ENCODE measurements at places on chromosomes 2 and 18.

DNA sequence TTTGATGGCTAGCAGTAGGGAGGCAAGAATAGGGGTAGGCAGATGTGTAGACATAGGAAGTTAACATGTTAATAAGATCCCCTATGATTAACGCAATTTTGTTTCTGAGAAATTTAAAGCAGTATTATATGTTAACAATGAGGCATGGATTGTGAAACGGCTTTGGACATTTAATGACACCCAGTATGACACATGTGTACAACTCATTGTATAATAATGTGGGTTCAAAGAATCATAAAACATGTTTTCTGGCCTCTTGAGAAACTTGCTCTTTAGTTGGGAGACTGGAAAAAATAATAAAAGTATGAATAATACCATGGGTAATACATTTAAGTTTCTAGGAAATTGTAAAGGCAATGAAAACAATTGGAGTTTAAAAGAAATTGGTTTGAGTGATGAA is 332.1 kb upstream of the CDH20 start:
- DNase-seq: no peak

- DNase-seq: no peak
These were observed 27.9 kb downstream of the ITGA4 start for GRCh38 chr2:181484851-181485637.

GRCh38 chr2:207475546-207475945 is 54.2 kb upstream of the CREB1 start:
- no peak for DNase-seq

DNA sequence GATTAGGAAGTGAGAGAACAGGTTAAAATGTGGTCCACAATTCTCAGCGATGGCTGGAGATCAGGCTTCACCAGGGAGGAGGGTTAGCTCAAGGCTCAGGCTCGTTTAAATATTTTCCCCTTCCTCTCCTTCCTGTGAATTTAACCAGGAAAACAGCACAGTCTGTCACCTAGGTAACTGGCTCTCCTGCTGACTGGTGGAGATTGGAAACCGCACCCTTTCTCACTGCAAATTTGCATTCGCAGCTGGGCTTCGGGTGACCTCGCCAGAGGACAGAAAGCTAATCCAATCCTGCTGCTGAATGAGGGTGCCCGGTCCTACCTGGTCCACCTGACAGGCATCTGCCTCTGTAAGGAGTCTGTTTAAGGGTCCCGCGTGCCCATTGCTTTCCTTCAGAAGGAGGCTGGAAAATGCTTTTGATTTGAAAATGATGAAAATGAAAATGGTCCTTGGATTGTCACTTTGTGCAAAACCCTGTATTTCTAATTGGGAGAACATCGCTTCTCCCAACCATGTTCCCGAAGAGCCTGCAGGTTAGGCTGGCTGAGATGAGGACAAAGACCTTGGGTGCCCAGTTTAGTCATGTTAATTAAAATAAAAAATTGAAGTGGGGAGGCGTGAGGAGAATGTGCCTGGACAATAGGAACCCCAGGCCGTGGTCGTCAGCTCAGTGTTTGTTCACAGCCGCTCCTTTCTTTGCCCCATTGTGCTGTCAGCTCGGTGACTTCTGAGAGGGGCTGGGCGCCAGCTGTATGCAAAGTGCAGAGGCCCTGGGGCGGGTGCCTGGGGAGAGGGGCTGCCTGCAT is 43.4 kb upstream of the MTCL1 start:
- DNase-seq: no peak

DNA sequence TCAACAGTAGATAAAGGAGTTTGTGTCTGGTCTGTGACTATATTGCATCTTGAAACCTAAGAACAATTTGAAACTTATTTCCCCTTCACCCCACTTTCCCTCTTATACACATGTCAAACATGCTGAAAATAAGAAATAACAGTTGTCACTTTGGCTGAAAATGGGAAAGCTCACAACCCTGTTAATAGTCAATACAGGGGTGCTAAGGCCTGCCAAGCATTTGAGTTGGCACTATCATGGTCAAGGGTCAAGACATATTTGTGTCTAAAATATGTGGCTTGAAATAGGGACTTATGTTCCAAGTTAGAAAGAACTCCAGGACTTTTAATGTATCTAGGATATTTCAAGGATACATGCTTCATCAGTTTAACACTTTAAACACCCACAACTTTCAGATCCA is 20.6 kb downstream of the PAIP2B start:
- no peak for DNase-seq

DNA sequence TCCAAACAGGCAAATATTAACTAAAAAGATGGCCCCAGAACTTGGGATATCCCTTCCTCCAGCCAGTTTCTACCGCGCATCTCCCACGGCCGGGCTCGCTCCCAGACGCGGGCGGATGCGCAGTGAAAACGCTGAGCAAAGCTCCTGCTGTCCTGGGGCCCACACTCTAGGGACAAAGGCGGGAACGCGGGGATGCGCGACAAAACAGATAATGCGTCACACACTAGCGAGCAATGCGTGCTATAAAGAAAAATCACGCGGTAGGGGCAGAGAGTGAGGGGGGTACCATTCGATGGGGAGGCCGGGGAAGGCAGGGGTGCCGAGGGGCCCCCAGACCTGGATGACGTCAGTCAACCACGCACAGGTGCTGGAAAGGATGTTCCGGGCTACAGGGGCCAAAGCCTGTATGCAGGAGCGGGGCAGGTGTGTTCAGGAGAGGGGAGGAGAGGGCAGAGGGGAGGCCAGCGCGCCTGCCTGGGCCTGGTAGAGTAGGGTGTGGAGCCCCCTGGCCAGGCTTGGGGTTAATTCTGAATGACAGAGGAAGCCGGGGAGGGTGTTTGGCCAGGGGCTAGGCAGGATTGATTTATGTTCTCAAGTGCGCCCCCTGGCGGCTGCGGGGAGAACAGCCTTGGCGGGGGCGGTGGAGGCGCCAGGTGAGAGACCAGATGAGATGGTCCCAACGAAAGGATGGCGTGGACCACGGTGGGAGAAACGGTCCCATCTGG is 14.9 kb upstream of the ITM2C start:
- peak; percentile 52 for DNase-seq

DNA sequence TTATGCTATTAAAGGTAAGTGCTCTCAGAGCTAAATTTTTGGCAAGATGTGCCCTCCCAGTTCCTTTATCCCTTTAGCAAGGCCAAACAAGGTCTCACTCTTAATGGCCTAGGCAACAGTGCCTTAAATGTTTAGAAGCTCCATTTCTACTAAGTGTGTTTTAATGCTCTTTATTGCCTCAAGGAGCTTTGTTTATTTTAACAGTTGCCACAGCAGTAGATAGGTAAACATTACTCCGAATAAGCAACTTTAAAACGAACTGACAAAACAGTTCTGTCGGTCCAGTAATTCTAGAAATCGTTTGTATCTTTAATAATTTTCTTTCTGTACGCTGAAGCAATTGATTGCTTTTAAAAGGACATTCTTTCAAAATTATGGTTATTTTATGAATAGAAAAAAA is 74.5 kb downstream of the PIEZO2 start:
- no peak for DNase-seq

DNA sequence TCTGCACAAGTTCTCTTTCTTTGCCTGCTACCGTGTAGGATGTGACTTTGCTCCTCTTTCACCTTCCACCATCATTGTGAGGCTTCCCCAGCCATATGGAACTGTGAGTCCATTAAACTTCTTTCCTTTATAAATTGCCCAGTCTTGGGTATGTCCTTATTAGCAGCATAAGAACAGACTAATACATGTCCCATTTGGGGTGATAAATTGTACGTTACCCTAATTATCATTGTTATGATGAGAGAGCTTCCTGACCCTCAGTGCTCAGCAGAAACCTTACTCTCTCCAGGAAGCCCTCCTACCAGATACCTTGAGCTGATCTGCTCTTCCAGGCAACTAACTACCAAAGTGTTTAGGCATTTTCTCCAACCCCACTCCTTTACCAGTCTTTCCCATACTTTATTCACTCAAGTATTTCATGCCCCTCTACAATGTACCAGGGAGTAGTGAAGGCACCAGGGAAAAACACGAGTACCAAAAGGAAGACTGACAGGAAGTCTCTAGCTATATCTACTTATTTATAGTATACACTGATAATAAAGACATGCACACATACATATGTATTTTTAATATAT is 196.2 kb downstream of the MYCN start:
- DNase-seq: no peak

GRCh38 chr2:175567435-175568061 is 386.0 kb upstream of the ATP5MC3 start:
- no peak for DNase-seq

DNA sequence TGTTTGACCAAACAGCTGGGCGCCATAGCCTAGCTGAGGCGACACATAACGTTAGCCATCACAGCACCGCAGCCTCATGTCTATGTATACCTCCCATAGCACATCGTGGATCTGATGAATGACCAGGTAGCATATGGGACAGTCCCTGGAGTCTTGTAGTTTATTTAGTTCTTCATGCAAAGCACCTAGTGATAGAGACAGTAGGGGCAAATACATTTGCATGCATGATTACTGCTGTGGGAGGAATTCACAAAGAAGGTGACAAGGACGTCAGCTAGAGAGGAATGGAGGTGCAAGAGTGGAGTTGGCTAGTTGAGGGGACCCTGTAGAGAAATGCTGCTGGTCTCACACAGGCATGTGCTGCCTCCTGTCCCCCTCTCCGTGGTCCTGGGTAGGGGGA is 478.9 kb upstream of the HS6ST1 start:
- no peak for DNase-seq

GRCh38 chr2:144625626-144626025 is 105.7 kb upstream of the ZEB2 start:
- DNase-seq: no peak

DNA sequence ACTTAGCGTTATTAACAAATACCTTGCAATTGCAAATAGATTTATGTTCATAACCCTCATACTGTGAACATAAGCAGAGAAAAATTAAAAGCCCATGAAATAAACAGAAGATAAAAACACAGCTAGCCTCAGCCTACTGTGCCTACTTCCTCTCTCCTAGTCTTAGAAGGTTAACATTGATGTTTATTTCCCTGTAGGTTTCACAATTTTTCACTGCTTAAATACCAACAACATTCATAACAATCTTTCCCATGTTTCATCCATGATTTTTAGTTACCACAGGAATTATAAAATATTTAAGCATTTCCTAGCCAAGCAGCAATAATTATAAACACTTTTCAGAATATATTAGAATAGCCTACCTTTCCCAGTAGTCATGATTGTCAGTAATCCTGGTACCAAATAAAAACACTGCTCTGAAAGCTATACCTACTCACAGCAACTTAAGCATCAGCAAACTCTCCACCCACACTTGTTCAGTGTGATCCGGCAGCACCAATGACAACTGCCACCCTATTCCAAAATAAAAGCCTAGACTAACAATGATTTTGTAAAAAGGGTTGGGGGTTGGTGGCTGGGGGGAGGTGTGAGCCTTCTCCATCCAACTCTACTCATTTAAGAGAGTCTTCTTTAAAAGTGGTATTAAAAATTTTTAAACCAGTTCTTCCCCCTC is 40.6 kb upstream of the RNU4ATAC start:
- DNase-seq: no peak

GRCh38 chr2:123864416-123864815 is 160.7 kb upstream of the CNTNAP5 start:
- no peak for DNase-seq

DNA sequence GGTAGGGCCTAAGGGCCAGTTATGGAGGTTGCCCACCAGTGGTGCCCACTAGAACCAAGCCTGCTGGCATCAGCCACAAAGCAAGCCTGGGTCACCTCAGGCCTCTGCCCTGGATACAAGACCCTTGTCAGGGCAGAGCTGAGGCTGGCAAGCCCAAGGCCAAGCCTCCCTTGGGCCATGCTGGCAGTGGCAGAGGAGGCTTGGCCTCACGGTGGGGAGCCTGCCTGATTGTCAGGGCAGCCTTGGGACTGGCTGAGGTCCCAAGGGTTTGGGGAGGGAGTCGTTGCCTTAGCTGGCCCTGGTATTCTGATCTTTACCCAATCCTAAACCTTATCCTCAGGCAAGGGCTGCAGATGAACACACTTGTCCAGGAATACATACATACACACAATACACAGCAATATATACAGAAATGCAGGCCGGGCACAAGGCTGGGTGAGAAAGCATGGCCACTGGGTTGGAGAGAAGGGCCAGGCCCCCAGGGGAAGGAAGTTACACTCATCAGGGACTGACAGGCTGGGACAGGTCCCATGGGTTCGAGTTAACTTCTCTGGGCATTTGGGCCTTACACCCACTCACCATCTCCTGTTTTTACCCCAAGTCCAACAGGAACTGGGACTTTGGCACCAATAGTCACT is 21.0 kb downstream of the CCT7 start:
- DNase-seq: no peak

- no peak for DNase-seq
These were observed 249.8 kb downstream of the NBAS start for GRCh38 chr2:15311201-15311907.

DNA sequence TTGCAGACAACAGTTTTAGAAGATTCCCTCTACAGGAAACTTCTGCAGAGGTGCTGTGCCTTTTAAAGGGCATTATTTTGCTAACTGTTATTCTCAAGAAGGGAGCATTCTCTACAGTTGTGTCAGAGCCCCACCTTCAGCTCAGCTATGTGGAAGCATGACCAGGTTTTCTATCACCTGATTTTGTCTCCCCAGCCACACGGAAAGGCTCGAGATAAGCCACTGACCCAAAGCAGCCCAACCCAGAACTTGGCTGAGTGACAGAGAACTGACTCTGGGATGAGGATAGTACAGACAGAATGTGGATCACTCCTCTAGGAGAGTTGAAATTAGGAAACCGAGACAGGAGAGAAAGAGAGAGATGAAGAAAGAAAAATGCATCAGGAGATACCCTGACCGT is 10.7 kb downstream of the COL4A4 start:
- no peak for DNase-seq

- no peak for DNase-seq
These were observed 49.2 kb upstream of the NEMP2 start for GRCh38 chr2:190583507-190584337.

DNA sequence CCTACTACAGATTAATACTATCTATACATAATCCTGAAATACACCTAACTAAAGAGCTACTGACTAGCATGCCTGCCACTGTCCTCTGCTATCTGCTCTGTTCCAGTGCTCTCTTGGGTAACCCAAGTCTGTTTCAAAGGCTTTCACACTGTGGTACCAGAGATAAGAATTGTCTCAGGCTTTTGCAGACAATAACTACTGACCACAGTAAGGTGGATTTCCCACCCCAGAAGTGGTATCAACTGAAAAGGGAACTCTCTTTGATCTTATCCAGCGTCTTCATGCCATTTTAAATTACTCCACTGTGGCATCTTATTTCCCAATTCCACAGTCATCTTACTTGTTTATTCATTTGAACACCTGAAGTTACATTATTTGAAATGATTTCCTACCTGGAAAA is 190.2 kb downstream of the IKZF2 start:
- DNase-seq: no peak

- no peak for DNase-seq
These were observed 79.3 kb downstream of the CEP192 start for GRCh38 chr18:13070460-13070859.

GRCh38 chr2:38485734-38486133 is 108.7 kb upstream of the ATL2 start:
- no peak for DNase-seq

GRCh38 chr2:68377137-68377780 is 12.2 kb downstream of the PLEK start:
- no peak for DNase-seq

GRCh38 chr18:5628512-5629255 is 84.9 kb upstream of the EPB41L3 start:
- no peak for DNase-seq
